ENCODE measurements at places on chromosomes 3 and 15. TPM values are rescaled to one million over a fixed set of nuclear protein-coding genes. Genes with fewer than 3 reads are reported as not detected.

DNA sequence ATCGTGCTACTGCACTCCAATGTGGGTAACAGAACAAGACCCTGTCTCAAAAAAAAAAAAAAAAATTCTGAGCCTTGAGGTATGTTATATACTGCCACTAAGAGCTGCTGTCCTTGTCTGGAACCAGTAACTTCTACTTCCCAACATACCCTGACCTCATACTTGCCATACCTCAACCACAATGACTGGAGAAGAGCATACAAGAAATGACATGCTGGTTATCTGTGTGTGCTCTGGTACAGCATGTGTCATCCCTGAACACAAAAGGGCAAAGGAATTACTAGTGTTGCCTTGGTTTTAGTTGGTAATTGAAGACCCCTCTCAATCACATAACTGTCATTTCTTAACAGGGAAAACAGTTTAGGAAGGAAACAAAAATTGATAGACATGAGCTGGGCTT, 54.5 kb downstream of the MRPS25 start:
- DNase-seq = no peak

CPNE9 gene
- not detected for total RNA-seq

CLDN11 gene
- 0.38 TPM for total RNA-seq

GRCh38 chr3:59280113-59280512, 230.3 kb upstream of the CFAP20DC start:
- no peak for DNase-seq

SLC24A5 gene
- not detected for total RNA-seq

GPR62 gene
- total RNA-seq = not detected

DNA sequence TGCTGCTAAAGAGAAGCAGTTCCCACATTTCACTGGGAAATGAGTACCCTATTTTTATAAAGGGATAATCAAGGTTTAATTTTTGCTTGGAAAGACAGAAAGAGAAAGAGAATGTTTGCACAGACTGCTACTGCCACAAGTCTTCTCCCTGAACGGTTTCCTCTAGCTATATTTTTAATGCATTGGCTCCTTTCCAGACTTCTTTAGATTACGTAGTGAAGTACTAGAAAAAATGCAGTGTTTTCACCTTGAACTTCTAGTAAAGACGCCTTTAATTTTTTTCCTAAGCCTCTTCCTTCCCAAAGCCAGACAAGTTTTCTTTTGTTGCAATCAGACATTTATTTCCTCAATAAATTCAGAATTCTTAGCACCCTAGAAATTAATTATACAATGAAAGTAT, 248.3 kb upstream of the CCDC54 start:
- no peak for DNase-seq

- DNase-seq = peak; percentile 62
Measured at GRCh38 chr15:74541494-74542165, 610 bp downstream of the ARID3B start.

- DNase-seq = no peak
Measured at GRCh38 chr3:108062051-108062450, 28.8 kb downstream of the CD47 start.

DNA sequence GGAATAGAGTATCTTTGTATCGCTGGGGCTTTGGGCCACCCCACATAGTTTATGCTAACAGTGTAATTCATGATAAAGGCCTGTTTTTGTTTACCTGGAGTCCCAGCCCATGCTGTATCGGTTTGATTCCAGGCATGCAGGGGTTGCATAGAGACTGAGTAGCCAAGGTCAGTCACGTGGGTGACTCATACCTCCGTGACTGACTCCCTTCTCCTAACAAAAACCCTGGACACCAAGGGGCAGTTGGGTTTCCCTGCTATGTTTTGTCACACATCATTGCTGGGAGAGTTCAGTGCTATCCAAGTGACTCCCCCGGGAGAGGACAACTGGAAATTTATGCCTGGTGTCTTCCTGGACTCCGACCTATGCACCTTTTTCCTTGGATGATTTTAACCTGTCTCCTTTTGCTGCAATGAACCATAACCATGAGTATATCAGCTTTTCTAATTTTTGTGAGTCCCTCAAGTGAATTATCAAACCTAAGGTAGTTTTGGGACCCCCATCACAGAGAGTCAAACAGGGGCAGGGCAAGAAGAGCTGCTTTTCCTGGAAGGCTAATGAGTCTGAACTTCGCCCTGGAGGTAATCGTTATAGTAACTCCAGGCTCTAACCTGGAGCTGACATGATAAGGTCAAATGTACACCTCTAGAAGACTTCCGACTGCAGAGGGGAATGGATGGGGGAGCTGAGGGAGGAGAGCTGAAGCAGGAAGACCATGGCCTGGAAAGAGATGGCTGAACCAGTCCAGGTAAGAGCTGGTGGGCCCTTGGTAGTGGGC, 57.0 kb downstream of the SRGAP3 start:
- DNase-seq = no peak

GRCh38 chr3:184321666-184322065, 7.3 kb downstream of the EIF4G1 start:
- no peak for DNase-seq

- no peak for DNase-seq
Measured at GRCh38 chr15:90547540-90547939, 17.8 kb downstream of the CRTC3 start.

- DNase-seq = no peak
Measured at GRCh38 chr15:59237924-59238331, 31.3 kb downstream of the LDHAL6B start.

DNA sequence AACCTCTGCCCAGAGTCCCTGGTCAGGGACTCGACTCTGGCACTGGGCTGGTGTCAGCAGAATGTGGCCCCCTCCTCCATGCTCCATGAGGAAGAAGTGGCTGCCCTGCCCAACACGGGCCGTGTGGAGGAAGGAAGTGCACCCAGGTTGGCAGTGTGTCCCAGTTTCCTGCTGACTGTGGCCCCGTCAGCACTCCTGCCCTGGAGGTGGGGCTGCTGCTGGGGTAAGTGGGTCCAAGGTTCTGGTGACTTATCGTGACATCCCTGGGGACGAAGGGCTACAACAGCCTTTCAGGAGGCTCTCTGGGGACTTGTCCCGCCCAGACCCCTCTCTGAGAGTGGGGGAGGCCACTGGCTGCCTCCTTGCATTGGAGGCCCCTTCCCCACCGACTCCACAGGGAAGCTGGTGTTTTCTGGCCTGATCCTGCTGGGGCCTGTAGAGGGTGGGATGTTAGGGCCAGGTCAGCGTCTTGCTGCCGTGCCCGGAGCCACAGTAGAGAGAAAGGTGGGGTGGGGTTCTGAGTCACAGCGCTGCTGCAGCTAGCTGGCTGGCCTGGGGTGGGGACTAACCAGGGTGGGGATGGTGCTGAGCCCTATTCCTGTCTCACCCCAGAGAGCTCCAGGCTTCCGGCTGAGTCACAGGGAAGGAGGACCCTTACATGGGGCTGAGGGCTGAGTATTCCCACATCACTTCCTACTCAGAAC, 10.5 kb downstream of the SEMA4B start:
- DNase-seq = no peak

GRCh38 chr3:171965067-171965712, 74.2 kb upstream of the FNDC3B start:
- DNase-seq = no peak

DNA sequence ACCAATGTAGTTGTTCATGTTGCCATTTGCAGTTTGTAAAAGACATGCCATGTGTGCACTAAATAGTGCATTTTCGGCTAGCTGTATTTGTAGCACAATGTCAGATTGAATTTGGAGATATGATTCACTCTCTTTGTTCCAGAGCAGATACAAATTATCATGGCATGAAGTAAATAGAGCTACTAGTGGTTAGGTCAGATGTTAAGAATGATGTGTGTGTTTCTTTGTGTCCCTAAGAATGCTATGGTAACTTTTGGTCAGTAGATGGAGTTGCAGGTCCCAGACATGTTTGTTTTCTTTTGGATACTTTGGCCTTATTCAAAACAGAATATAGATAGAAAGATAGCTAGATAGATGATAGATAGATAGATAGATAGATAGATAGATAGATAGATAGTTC, 595.8 kb downstream of the NLGN1 start:
- DNase-seq = no peak

GRCh38 chr3:147132168-147132567, 274.2 kb downstream of the ZIC4 start:
- no peak for DNase-seq
